M059J (cell line): ENCODE measurements at places on chromosomes 12 and 14.

- DNase-seq, result peak; percentile 39
Observed at GRCh38 chr12:111249018-111249370, 119.9 kb downstream of the PHETA1 start.

- DNase-seq, result no peak
Observed at GRCh38 chr14:61756135-61756534, 6.1 kb upstream of the SNAPC1 start.

- peak; percentile 22 for DNase-seq
Observed at GRCh38 chr12:2890001-2890387, 697 bp upstream of the TULP3 start.

GRCh38 chr14:61704554-61704953 is 9.2 kb downstream of the HIF1A start:
- DNase-seq, result no peak

DNA sequence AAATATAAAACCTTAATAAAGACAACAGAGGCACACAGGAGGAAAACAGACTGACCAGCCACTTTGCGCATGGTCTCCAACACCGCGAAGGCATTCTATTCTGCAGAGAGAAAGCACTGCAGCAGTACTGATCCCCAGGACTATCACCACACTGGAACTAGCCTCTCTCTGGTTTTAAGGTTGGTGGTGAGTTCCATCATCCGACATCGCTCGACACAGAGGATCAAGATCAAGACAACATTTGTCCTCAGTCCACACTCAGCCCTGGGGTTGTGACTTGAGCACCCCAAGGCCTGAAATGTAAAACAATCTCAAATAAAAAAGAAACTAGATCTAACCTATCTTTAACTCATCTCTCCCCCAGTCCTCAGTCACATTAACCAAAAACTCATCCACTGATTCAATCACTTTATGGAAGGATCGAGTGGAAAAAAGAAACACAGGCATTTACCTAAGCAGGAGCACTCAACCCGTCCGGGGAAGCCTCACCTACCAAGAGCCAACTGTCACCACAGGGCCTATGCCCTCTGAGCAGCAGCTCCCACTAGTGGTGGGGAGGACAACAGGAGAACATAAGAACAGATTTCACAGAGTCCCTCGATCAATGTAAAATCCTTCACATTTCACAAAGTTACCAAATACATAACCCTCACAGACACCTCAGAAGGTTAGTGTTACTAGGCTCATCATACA is 17.7 kb downstream of the STXBP6 start:
- no peak for DNase-seq

DNA sequence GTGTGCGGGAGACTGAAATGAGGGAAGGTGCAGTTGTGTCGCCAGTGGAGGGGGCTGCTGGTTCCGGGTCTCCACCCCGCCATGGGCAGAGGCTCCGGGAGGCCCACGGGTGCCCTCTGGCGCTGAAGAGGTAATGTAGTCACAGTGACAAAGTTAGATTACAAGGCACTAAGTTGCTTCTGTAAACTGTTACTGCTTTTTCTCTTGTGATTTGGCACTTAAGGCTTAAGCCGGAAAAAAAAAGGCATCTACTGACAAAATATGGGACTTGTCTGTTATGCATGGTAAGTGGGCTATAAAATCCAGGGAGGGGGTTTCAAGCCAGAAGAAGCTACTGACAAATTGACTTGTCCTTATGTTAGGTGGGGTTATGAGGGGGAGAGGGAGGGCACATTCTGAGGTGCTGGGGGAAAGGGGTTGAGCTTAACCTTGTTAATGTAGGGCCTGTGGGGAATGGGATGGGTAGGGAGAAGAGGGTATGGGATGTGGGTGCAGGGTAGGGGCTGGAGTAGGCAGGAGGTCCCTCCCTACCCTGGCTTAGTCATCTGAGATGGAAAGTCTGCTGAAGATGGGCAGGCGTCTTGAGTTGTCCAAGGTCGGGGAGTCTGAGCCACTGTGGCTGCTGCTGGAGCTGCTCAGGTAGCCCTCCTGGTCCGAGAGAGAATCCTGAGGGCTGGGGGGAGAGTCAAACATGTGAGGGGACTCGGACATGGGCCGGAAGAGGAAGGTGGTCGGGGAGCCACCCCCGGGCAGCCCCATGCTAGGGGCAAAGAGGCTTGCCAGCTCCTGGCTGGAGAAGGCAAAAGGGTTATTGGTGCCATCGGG is 3.7 kb downstream of the ZFP36L1 start:
- DNase-seq, result peak; percentile 46

GRCh38 chr12:25458047-25458552 is 95.0 kb downstream of the LMNTD1 start:
- peak; percentile 99 for DNase-seq

GRCh38 chr12:3308609-3309008 is 182.4 kb upstream of the PRMT8 start:
- DNase-seq, result no peak

DNA sequence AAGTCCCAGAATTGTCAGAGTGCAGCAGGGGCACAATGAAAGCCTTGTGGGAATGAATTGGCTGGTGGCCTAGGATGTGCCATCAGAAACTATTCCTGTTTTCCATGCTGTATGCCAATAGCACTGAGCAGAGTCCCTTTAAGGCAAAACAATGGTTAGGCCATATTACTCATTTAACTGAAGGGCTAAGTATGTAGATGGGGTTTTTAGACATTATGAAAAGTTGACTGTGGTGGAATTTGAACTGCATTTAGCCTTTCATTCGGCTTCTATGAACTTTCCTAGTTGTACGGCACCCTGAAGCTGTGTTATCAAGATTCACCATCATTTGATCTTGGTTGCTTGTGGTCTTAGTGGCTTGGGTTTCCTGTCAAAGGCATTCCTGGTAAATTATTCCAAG is 24.8 kb downstream of the IL26 start:
- DNase-seq, result peak; percentile 94

GRCh38 chr12:15754233-15754632 is 35.0 kb downstream of the EPS8 start:
- peak; percentile 68 for DNase-seq

DNA sequence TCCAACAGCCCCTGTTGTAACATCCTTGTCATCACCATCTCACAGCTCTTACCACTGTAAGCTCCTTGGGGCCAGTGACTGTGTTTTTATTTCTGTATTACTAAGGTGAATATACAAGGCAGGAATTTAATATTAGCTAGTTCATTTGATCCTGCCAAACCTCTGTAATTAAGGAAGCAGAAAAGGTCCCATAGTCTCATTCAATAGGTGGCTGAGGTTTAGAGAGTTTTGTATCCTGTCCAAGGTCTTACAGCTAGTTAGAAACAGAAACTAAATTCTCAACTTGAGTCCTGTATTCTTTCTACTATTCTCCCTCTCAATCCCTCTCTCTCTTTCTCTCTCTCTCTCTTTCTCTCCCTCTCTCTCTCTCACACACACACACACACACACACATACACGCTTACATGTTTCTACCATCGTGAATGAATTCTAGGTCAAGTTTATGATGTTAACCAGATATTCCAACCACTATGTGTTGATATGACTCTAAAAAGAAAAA is 543 bp upstream of the GLIPR1 start:
- peak; percentile 86 for DNase-seq

DNA sequence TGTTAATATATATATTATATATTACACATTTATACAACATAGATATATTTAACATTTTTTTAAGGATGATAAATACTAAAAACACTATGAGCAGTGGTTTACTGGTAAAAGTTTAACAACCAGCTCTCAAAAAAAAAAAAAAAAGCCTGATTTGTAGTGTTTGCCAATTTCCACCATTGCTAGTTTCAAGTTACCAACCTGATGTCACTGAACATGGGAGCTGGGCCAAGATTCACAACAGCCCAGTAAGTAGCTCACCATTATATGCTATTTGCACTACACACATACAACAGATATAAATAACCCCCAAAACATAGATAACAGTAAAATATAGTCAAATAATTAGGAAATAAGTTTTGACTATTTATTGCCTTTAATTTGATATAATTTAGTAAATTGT is 28.9 kb upstream of the TMX1 start:
- peak; percentile 53 for DNase-seq

DNA sequence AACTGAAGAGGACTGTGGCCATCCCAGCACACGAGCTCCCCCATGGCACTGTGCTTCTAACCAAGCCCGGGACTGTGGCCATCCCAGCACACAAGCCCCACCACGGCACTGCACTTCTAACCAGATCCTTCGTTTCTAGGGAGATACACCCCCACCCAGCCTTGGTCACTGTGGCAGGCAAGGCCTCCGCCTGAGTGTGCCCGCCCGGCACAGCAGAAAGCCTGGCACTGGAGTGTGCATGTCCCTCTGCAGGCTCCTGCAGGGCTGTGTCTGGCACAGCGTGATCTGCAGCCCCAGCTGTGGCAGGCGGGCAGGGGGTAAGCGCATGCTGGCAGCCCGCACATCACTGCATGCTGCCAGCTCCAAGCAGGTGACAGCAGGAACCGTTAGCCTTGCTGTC is 49.8 kb downstream of the CCDC85C start:
- DNase-seq, result no peak

GRCh38 chr12:7991535-7991934 is 41.0 kb upstream of the FOXJ2 start:
- no peak for DNase-seq

DNA sequence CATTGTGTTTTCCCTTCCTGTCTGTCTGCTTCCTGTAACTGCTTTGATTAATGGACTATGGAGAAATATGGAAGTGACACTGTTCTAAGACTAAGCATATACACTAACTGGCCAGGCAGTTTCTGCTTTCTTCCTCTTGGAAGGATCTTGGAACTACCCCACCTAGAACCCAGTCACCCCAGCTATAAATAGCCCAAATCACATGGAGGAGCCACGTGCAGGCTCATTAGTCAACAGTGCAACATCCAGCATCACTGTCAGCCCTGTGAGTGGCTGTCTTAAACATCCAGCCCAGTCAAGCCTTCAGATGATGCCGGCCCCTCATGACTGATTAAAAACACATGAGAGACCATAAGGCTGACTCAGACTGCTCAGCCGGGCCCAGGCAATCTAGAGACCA is 39.2 kb downstream of the BCAT1 start:
- peak; percentile 87 for DNase-seq

DNA sequence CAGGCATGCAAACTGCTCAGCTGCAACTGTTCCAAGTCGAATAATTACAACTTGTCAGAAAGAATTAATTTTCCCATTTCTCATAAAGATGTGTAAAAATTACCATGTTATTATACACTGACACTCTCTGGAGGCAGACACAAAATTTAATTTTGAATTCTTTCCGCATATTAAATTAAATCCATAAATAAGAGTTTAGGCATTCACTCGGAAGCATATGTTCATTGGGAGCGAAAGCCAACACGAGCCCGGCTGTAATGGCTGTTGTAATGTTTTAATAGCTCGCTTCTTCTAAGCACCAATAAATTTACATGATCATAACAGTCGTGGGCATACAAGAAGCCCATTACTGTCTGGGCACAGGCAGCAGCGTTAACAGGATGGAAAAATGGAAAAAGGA is 189.6 kb upstream of the SOX5 start:
- DNase-seq, result no peak

DNA sequence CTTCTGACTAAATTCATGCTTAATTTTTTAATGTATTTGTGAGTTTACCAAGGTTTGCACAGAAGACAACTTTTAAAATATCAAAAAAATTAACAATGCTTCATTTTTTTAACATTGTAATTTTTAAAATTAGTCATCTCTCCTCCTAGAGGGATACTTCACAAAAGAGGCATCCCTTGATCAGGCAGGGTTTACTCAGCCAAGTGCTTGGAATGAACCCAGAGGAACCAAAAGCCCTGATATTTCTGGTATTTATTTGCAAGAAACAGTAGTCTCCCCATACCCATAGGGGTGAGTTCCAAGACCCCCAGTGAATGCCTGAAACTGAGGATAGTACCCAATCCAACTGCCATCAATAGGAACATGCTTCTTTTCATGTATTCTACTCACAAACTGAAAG is 52.5 kb downstream of the GARIN6 start:
- no peak for DNase-seq

- DNase-seq, result peak; percentile 55
Observed at GRCh38 chr14:99524091-99524661, 43.0 kb downstream of the CCNK start.

DNA sequence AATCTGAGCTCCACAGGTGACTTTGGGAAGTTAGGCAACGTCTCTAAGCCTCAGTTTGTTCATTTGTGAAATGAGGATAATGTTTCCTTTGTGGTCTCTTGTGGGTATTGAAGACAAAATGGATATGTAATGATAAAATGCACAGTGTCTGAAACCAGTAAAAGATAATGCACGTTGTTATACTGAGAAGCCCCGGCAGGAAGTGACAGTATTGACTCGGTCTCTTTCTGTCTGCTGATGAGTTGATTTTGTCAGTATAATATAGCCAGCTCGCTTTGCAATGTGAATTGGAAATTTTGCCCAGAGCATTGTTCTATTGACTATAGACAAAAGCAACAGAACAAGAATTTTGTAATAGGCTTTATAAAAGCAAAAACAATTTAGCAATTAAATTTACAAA is 49.2 kb upstream of the SLC38A1 start:
- DNase-seq, result no peak

- DNase-seq, result no peak
Observed at GRCh38 chr12:103301642-103302591, 193.9 kb downstream of the C12orf42 start.

GRCh38 chr12:104422441-104422840 is 34.3 kb upstream of the CHST11 start:
- peak; percentile 14 for DNase-seq

DNA sequence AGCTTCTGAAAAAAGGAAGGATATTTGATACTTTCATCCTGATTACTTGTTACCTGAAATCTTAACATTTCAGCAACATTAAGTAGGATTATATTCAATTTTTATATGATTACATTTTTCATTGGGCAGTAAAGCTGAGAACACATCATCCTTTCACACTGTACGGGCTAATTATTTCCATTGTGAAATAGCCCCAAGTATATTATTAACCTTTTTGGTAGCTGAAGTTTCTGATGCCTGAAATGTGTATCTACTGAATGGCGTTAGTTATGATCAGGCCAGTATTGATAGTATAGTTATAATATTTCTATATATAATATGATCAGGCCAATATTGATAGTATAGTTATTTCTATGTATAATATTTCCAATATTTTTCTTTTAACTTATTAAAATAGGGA is 10.1 kb downstream of the SPATS2 start:
- no peak for DNase-seq

GRCh38 chr12:71578694-71579258 is 84.9 kb downstream of the ZFC3H1 start:
- DNase-seq, result no peak

DNA sequence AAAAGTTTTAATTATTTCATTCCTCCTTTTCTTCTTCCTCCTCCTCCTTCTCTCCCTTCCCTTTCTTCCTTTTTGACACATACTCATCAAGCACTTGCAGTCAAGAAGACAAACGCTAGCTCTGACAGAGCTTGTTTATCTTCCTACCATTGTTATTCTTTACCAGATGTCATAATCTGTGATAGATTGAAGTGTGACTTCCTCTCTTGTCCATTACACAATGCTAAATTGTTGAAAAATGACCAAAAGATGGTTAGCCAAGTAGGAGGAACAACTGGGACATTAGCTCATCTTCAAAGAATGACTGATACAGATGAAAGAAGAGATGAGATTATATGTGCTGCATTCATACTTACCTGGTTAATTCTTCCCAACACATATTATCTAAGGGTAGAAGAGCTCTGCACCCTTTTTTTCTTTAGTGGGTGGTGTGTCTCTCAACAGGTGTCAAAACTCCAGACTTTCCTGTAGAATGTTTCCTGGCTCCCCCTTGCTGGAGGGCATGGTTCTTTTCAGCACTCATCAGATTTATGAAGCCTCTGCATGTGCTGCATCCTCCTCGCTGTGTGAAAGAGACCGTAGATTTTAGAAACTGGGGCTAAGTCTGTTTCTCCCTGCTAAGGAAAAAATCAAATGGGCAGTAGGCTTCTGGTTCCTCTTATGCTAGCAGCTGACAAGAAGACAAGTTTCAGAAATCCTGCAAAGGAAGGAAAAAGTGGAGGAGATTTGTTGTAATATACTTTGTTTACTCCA is 147.1 kb downstream of the TMX1 start:
- peak; percentile 13 for DNase-seq
